ENCODE measurements at places on chromosomes 11 and 22.
A peak's percentile ranks its signal among the peaks of the same experiment; 100 is the strongest.

- peak; percentile 13 for DNase-seq
Observed at GRCh38 chr22:41070665-41071331, 21.6 kb upstream of the EP300 start.

- DNase-seq: no peak
Observed at GRCh38 chr11:117826190-117826570, 1.6 kb upstream of the FXYD2 start.

- no peak for DNase-seq
Observed at GRCh38 chr22:38866399-38867123, 5.5 kb downstream of the CBX6 start.

- DNase-seq: no peak
Observed at GRCh38 chr22:17407643-17408042, 38.4 kb downstream of the CECR2 start.

- DNase-seq: no peak
Observed at GRCh38 chr11:116557282-116557681, 215.5 kb downstream of the BUD13 start.

DNA sequence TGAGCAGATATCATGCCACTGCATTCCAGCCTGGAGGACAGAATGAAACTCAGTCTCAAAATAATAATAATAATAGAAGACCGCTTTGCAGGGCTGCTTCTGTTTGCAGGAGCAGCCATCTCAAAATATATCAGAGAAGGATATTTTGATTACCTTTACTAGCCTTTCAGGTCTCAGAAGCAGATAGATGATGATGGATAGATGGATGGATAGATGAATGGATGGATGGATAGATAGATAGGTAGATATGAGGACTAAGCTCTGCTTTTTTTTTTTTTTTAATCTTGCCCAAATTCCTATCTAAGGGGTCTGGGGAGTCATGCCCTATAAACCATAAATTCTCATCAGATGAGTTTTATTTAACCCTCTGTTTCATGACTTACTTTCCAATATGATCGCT is 18.5 kb downstream of the APOBEC3H start:
- DNase-seq: no peak

DNA sequence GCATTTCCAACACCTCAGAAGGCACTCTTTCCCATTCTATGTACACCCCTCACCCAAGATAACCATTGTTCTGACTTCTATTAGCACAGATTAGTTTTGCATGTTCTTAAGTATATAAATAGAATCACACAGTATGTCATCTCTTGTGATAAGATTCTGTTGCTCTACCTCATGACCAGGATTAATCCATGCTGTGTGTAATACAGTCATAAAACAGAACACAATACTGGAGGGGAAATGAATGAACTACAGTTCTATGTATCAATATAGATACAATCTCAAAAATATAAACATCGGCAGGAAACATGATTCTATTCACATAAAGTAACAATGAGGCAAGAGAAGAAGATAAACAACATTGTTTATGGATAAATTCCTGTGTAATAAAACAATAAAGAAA is 151.5 kb downstream of the ATG16L2 start:
- no peak for DNase-seq

DNA sequence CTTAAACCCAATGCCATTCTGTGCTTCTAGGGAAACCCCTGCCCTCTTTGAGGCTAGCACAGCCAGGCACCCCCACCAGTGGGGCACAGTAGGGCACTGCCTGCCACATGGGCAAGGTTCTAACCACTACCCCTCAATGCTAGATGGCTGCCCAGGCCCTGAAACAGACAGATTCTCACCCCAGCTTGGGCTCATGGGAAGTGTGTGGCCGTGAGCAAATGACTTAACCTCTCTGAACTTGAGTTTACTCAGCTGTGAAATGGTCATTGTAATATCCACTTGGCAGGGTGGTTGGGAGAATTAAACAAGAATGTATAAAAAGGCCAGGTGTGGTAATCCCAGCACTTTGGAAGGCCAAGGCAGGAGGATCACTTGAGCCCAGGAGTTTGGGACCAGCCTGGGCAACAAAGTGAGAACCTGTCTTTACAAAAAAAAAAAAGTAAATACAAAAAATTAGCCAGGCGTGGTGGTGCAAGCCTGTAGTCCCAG is 22.4 kb downstream of the C22orf23 start:
- DNase-seq: no peak

DNA sequence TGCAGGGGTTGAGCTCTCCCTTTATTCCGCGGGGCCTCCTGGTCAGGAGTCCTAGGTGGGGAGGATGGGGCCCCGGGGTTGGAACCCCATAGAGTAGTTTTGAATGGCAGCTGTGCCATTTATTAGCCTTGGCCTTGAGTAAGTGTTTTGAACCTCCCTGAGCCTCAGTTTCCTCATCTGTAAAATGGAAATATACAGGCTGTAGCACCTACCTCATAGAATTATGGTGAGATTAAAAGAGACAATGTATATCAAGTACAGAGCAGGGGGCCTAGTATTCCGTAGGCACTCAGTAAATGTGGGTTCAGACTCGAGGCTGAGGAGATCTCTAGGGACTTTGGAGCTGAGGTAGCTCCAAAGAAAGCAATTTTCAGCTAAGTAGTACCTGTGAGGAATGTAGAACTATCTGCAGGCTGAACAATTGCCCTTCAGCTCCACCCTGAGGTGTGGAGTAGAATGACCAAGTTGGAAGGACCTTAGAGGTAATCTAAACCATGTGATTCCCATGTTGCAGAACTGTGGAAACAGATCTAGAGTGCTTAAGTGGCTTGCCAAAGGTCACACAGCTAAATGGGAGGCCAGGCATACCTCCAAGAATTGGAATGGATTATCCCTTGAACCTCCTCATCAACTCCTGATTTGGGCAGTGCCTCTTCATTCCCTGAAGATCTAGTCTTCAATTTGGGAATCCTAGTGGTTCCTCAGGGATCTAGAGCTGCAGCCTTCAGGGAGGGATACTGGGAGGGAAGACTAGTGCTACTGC is 682 bp downstream of the PGAP2 start:
- DNase-seq: peak; percentile 71
